Stimulated activated CD8-positive, alpha-beta memory T cell treated with anti-CD3 and anti-CD28 coated beads, Interleukin-4, amount 100 ng/mL, for 1 hour (primary cell): ENCODE measurements at places on chromosomes 13 and 19.

- no peak for DNase-seq
These were observed 18.7 kb downstream of the PLVAP start for GRCh38 chr19:17358395-17358794.

DNA sequence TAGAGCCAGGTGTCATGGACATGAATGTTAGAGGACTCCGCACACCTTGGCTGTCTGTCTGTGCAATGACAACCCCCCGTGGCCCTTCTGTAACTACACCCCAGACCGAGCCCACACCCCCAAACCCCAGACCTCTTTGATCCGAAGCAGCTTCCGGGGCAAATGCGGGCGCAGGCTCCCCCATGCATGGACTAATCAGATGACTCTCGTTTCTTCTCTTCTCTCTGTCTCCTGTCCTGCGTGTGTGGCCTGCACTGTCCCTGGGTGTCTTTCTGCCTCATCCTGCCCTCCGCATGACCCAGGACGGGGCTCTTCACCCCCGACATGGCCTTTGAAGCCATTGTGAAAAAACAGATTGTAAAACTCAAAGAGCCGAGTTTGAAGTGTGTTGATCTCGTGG, 38.9 kb downstream of the TMED1 start:
- DNase-seq = peak; percentile 25

DNA sequence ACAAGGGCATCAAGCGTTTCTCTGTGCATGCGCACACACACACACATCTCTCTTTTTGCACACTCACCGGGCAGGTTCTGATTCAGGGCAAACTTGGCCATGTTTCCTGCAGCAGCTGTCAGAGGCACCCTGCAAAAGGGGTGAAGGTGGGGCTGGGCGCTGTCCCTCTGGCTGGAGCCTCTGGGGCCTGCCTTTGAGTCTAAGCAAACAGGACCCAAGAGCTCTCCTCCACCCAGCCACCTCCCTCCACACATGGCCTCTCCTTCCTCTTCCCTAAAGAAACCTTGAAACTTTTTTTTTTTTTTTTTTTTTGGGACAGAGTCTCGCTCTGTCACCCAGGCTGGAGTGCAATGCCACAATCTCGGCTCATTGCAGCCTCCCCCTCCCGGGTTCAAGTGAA, 5.3 kb downstream of the KANK3 start:
- no peak for DNase-seq

DNA sequence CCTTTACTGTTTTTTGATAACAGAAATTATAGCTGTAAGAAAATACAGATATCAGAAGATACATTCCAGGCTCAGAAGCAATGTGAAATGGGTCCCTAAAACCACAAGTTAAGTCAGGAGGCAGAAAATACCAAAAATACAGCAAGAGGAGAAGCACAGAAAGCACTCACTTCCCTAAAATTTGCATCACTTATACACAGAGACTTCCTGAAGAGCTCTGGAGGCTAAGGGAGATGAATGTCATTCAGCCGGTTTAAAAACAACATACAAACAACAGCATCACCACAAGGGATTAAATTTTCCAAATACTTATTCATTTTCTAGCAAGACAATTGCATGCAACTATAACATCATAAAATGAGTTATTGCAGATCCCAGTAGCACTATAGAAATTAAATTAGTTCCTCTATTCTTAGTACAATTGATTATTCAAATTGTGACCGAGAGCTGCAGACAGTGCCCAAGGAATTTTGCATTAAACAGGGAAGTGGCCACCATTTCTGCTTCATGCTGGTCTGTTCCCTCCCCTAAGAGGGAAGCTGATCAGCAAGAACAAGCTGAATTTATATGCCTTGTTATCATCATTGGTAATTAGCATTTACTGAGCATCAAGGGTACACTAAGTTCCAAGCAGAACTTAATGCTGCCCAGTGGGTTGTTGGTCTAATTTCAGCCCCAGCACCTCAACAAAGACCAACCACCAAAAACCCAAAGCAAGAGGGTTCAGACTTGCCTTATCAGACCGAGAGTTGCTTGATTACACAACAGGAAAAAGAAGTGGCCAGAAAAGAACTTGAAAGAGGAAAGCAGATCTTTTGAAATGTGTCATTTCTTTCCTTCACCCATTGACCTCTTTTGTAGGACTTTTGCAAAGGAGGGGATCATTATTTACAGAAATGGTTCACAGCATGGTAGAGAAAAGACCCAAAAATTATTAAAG, 140.7 kb downstream of the KCTD12 start:
- DNase-seq = no peak

DNA sequence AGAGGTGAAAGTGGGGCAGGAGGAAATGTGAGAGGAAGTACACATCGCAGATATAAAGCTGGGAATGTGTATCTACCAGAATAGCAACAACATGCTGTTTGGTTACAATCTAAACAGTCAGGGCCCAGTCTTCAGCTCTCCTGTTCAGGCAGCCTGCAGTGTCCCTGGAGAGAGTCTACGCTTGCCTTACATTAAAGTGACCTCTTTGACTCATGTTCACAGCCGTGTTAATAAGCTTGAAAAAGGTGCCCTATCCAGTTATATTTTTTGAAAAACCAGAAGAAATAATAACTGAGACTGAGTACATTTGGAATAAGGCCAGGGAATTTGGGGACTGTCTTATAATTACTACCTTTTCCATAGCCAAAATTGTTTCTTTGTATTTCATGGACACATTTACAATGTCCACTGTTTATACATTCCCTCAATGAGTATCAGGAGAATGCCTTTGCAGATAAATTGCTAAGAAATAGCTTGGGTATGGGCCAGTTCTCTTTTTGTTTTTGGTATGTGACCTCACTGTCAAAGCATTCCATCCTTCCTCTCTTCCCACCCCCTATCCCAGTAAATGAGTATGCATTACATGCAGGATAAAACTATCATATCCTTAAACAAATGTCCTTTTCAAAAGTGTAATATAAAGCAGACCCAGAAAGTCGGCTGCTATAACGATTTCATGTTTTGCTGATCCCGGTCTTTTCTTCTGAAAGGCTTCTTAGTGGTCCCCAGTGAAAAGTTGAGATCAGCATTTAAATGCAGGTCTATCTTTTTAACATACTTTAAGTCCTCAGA, 82.6 kb downstream of the PCDH9 start:
- DNase-seq = no peak

- no peak for DNase-seq
These were observed 377.0 kb downstream of the OLFM4 start for GRCh38 chr13:53405616-53406015.
